Hepatocyte (in vitro differentiated cells): ENCODE measurements at places on chromosomes 5 and 9. TPM values are rescaled to one million over a fixed set of nuclear protein-coding genes. Genes with fewer than 3 reads are reported as not detected.

Gene SLC4A9
- total RNA-seq: 0.07 TPM in 1 of 2 replicates, not detected in the other

Gene TNC
- total RNA-seq: 18.1 and 20.9 TPM in 2 replicates

Gene ADGRV1
- total RNA-seq: 68.2 and 74.9 TPM in 2 replicates

Gene SLCO4C1
- total RNA-seq: 17.2 and 20.5 TPM in 2 replicates

Gene SUB1
- total RNA-seq: 340 and 347 TPM in 2 replicates

Gene SH3TC2
- total RNA-seq: 3.5 and 3.8 TPM in 2 replicates

DNA sequence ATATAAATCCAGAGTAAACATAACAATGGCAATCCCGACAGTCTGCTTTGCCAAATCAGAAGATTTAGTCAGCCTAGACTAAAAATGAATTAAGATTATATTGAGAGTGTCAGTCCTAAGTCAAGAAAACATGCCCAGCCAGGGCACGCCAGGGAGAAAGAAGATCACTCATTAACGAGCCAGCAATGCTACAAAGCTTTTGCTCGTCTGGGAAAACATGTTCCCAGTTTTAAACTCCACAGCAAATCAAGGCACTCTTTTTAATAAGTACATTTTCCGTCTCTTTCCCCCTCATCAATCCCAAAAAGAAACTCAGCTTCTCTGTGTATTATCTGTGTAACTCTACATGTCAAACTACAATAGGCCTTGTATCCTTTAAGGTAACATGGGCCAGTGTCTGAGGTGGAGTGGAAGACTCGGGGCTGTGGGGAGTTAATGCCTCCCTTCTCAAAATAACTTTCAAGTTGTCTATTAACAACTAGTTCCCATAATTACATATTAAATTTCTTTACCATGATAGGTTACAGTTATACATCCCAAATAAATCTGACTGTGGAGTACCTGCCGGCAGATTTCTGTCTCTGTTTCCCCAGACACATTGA is 40.9 kb downstream of the NFIB start:
- peak overlapping the region; percentile 21 for H3K27ac ChIP-seq
- H3K27me3 ChIP-seq: no peaks in the 10 kb centered on the region
- H3K4me1 ChIP-seq: peaks cover 36% of the 10 kb centered on the region
- H3K36me3 ChIP-seq: no peaks in the 10 kb centered on the region

GRCh38 chr9:113590389-113590788 is 126.9 kb downstream of the RGS3 start:
- H3K4me3 ChIP-seq: no peak overlapping the region
- peaks cover 4% of the 10 kb centered on the region for H3K4me1 ChIP-seq
- H3K36me3 ChIP-seq: no peaks in the 10 kb centered on the region

- peaks cover 30% of the 10 kb centered on the region for H3K4me1 ChIP-seq
- H3K36me3 ChIP-seq: no peaks in the 10 kb centered on the region
- DNase-seq: no peak
- H3K27ac ChIP-seq: peak overlapping the region; percentile 7
Observed at GRCh38 chr9:127876026-127876763, 1.3 kb downstream of the AK1 start.

DNA sequence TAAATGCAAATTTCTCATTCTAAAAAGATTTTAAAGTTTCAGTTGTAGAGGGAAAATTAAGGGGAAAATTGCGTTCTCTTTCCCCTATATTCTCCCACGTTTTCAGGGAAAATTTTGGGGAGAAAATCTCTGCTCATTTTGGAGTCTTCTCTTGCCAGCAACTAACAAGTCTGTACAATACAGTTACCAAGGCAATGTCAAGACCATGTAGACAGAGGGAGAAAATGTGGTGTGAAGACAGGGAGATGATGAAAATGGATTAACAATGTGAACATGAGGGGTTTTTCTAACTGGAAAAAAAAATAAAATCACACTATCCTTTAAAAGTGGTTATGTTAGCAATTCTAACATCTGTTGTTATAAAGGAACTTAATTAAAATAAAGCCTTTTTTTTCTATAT is 22.3 kb downstream of the SLC1A3 start:
- no peaks in the 10 kb centered on the region for H3K27me3 ChIP-seq
- no peak for DNase-seq
- no peak overlapping the region for H3K4me3 ChIP-seq
- no peak overlapping the region for H3K27ac ChIP-seq
- H3K4me1 ChIP-seq: no peaks in the 10 kb centered on the region

- H3K36me3 ChIP-seq: no peaks in the 10 kb centered on the region
- H3K4me3 ChIP-seq: no peak overlapping the region
Observed at GRCh38 chr9:109122726-109123621, 3.2 kb upstream of the TMEM245 start.

DNA sequence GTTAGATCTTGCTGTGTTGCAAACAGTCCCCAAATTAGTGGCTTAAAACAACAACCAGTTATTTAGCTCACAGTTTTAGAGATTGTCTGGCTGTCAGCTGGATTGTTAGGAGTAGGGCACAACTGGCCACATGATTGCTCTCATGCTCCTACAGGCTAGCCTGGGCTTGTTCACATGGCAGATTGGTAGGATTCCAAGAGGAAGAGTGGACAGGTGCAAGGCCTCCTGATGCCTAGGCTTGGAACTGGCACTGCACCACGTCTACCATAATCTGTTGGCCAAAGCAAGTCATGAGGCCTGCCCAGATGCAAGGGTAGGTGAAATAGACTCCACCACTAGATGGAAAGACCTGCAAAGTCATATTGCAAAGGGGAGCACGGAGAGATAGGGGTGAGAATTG is 76.4 kb downstream of the ACER2 start:
- no peak for DNase-seq
- H3K27ac ChIP-seq: no peak overlapping the region
- H3K27me3 ChIP-seq: no peaks in the 10 kb centered on the region
- no peaks in the 10 kb centered on the region for H3K36me3 ChIP-seq
- H3K4me3 ChIP-seq: no peak overlapping the region

GRCh38 chr5:15834596-15835245 is 334.7 kb downstream of the FBXL7 start:
- no peaks in the 10 kb centered on the region for H3K36me3 ChIP-seq
- DNase-seq: no peak
- no peak overlapping the region for H3K4me3 ChIP-seq
- no peaks in the 10 kb centered on the region for H3K4me1 ChIP-seq

DNA sequence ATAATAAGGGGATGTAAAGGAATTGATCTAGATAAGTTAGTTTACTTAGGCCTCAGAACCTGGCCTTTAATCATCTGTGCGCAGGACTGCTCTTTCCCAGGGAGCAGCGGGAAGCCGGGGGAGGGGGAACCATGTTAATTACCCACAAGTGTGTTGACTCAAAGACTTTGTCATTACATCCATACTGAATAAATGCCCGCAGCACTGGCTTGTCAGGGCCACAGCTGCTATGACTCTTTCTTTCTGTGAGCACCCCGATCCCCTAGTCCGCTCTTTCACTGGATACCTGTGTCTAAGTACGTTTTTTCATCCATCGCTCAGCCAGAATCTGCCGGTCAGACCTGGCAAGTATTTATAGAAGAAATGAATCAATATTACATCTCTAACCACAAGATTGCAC is 249.3 kb upstream of the DMRT1 start:
- H3K27ac ChIP-seq: no peak overlapping the region
- no peaks in the 10 kb centered on the region for H3K36me3 ChIP-seq
- no peaks in the 10 kb centered on the region for H3K27me3 ChIP-seq
- H3K4me3 ChIP-seq: no peak overlapping the region
- no peaks in the 10 kb centered on the region for H3K4me1 ChIP-seq

DNA sequence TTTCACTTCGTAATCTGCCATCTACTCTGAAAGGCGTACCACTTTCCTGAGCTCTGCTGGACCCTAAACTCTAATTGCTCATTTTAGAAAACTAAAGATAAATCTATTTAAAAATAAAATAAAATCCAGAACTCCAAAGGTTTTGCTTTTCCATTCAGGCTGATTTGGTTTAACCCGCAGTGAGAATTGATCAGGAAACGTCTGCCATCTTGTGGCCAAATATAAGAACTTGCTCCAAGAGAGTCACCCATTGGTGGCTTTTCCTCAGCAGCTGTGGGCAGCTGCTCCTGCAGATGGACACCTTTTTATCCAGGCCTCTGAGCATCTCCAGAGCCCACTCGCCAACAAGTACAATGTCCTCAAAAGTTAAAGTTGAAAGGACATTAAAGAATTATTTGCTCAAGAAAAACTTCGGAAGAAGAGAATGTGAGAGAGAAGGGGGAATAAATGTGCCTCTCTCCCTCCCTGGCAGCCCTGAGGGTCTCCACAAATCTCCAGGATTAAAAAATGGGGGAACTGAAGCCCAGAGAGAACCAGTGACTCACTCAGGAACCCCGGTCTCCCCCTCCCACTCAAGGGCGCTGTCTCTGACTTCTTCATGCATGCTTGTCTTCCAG is 4.1 kb downstream of the SAXO1 start:
- H3K27ac ChIP-seq: no peak overlapping the region
- H3K36me3 ChIP-seq: no peaks in the 10 kb centered on the region
- DNase-seq: peak; percentile 81
- H3K27me3 ChIP-seq: no peaks in the 10 kb centered on the region
- H3K4me3 ChIP-seq: no peak overlapping the region

GRCh38 chr9:83642793-83643192 is 19.9 kb downstream of the IDNK start:
- no peaks in the 10 kb centered on the region for H3K4me1 ChIP-seq
- no peak overlapping the region for H3K27ac ChIP-seq
- DNase-seq: no peak
- no peak overlapping the region for H3K4me3 ChIP-seq
- H3K36me3 ChIP-seq: no peaks in the 10 kb centered on the region

DNA sequence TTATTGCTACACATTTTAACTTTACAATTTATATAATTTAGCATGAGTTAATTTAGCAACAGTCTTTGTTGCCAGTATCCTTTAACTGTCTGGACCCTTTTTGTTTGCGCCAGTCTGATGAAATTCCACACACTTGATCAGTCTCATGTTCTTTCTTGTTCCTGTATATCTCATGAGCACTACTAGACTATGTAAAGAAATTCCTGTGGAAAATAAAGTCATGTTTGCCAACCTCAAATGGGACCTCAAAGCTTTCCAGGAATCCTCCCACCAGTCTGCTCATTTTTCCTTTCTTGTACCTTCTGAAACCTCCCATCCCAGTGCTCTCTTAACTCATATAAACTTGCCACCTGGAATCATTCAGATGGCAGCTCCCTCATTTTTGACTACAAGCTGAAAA is 8.0 kb downstream of the DMXL1 start:
- peaks cover 19% of the 10 kb centered on the region for H3K4me1 ChIP-seq
- no peak for DNase-seq
- no peak overlapping the region for H3K4me3 ChIP-seq

- H3K27ac ChIP-seq: no peak overlapping the region
- H3K36me3 ChIP-seq: no peaks in the 10 kb centered on the region
- no peak overlapping the region for H3K4me3 ChIP-seq
- no peak for DNase-seq
Observed at GRCh38 chr5:5523066-5523505, 100.6 kb downstream of the ICE1 start.

- no peaks in the 10 kb centered on the region for H3K4me1 ChIP-seq
- peaks cover 3% of the 10 kb centered on the region for H3K27me3 ChIP-seq
- no peak for DNase-seq
- no peaks in the 10 kb centered on the region for H3K36me3 ChIP-seq
- no peak overlapping the region for H3K4me3 ChIP-seq
- H3K27ac ChIP-seq: no peak overlapping the region
Observed at GRCh38 chr5:133431326-133431865, 180.9 kb downstream of the FSTL4 start.

DNA sequence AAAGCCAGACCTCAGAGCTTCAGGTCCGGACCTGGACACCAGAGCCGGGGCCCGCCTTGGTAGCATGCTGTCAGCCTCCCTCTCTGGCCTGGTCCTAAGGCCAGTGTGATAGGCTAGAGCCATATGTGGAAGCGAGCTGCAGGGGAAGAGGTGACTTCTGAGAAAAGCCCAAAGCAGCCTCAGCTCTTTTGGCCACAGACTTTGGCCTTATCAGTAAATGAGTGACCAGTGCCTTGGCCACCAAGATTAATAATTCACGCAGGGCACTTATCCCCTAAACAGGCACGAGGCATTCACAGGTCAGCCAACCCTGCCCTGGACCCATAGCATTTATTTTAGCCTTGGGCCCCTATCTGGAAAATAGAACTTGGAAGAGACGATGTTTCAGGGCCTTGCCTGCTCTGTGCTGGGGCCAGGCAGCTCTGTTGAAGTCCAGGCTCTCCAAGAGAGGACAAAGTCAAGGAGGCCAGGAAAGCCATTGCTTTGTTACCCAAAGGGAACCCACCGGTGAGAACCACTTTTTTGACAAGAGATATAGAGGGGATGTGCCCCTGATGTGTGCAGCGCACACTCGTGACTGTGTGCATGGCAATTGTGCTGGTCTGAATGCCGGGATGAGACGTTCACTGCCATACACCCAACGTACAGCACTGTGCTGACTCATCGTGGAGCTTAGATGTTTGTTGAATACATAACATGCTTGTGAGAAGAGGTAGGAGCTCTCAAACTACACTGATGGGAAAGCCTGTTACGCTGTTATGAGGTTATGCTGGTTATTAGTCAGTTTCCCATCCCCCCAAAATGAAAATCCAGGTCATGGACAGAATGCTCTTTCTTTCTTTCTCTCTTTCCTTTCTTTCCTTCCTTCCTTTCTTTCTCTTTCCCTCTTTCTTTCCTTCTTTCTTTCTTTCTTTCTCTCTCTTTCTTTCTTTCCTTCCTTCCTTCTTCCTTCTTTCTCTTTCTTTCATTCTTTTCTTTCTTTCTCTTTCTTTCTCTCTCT is 5.0 kb upstream of the SLC34A1 start:
- H3K36me3 ChIP-seq: no peaks in the 10 kb centered on the region
- peaks cover 13% of the 10 kb centered on the region for H3K4me1 ChIP-seq
- DNase-seq: peak; percentile 83
- H3K27ac ChIP-seq: peak overlapping the region; percentile 88

DNA sequence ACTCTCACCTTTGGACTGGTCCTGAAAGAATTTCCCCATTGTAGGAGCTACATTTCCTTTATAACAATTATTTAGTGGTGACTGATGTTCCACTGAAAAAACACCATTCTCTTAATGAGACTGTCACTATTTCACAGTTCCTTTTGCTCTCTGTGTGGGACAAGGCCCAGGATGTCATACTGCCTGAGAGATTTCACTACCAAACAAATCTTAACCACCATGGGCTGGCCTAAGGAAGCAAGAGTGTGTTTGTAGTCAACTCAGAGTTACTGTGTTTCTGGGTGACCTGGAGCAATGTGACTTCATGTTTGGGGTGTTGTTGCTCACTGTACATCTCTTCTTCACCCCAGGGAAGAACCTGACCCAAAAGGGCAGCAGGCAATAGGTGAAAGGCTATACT is 50.1 kb upstream of the ZNF608 start:
- H3K27me3 ChIP-seq: no peaks in the 10 kb centered on the region
- no peaks in the 10 kb centered on the region for H3K36me3 ChIP-seq
- no peak overlapping the region for H3K27ac ChIP-seq

GRCh38 chr5:42021923-42022322 is 96.8 kb downstream of the FBXO4 start:
- H3K4me3 ChIP-seq: no peak overlapping the region
- no peaks in the 10 kb centered on the region for H3K36me3 ChIP-seq
- no peak for DNase-seq
- no peaks in the 10 kb centered on the region for H3K27me3 ChIP-seq
- H3K27ac ChIP-seq: no peak overlapping the region

GRCh38 chr5:171415115-171415730 is 4.2 kb upstream of the FGF18 start:
- no peak for DNase-seq
- H3K27me3 ChIP-seq: no peaks in the 10 kb centered on the region
- H3K36me3 ChIP-seq: no peaks in the 10 kb centered on the region
- peaks cover 2% of the 10 kb centered on the region for H3K4me1 ChIP-seq

- H3K27ac ChIP-seq: no peak overlapping the region
- H3K36me3 ChIP-seq: no peaks in the 10 kb centered on the region
- H3K27me3 ChIP-seq: no peaks in the 10 kb centered on the region
- no peak for DNase-seq
Observed at GRCh38 chr5:120091376-120091948, 372.6 kb upstream of the PRR16 start.

- no peaks in the 10 kb centered on the region for H3K27me3 ChIP-seq
- H3K4me1 ChIP-seq: peaks cover 19% of the 10 kb centered on the region
- no peak overlapping the region for H3K4me3 ChIP-seq
- no peaks in the 10 kb centered on the region for H3K36me3 ChIP-seq
- no peak for DNase-seq
- peak overlapping the region; percentile 33 for H3K27ac ChIP-seq
Observed at GRCh38 chr9:77927265-77927664, 104.3 kb downstream of the GNAQ start.
